ENCODE measurements at places on chromosomes 3 and 15. TPM values are rescaled to one million over a fixed set of nuclear protein-coding genes. Genes with fewer than 3 reads are reported as not detected.

GALNT15 gene
- 23.0 TPM for polyA plus RNA-seq

CHDH gene
- polyA plus RNA-seq: 0.02 TPM

- DNase-seq: no peak
Measured at GRCh38 chr3:139317215-139317614, 26.6 kb upstream of the MRPS22 start.

DNA sequence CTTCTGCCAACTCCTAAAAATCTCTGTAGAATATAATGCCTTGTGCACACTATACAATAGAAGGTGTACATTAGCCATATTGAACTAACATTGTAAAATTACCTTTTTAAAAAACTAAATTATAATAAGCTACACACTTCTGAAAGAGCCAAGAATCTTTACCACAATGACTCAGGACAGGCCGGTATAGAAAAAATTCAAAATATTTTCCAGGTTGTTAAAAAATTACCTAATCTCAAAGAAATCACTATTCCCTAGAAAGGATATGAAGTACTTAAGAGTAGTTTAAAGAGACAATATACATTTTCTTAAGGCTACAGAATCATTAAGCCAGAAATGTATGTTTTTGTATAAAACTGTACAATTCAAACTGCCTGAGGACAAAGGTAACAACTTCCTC is 48.5 kb downstream of the TJP1 start:
- no peak for DNase-seq

DNA sequence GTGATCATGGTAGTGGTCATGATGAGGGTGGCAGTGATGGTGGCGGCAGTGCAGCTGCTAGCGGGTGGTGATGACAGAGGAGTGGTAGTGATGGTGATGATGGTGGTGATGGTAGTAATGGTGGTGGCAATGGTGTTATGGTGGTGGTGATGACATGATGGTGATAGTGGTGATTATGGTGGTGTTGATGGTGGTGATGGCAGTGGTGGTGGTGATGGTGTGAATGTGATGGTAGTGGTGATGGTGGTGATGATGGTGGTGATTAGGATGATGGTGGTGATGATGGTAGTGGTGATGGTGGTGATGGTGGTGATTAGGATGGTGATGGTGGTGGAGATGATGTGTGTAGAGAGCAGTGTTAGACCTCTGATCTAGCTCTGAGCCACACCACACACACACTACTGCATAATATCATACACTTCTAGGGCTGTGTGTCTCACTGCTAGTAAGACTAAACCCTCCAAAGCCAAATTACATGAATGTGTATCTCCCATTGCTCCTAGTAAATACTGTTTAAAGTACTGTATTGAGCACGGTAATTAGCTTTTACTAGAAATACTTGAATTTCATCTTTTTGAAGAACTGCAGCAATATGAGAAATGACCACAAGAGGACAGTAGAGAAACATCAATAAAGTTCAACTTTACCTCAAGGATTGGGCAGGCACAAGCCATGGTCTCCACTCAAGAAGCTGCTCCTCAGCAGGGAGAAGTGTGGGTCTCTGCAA is 28.8 kb downstream of the TMED3 start:
- peak; percentile 10 for DNase-seq
